ENCODE measurements at places on chromosomes 7 and 10.

DNA sequence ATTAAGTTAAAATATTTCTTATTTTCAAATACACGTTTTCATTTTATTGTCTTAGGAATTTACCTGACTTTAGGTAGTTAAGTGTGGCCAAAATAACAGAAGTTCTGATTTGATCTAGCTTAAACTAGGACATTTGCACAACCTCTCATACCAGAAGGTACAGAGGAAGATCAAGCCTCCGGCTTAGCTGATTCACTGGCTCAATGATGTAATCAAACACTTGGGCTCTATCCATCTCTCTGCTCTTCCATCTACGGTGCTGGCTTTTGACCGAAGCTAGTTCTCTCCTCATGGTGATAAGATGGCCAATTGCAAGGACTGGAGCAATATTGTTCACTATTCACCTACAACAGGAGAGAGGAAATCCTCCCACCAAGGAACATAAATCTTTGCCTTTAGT, 12.2 kb upstream of the HYCC1 start:
- DNase-seq = no peak

DNA sequence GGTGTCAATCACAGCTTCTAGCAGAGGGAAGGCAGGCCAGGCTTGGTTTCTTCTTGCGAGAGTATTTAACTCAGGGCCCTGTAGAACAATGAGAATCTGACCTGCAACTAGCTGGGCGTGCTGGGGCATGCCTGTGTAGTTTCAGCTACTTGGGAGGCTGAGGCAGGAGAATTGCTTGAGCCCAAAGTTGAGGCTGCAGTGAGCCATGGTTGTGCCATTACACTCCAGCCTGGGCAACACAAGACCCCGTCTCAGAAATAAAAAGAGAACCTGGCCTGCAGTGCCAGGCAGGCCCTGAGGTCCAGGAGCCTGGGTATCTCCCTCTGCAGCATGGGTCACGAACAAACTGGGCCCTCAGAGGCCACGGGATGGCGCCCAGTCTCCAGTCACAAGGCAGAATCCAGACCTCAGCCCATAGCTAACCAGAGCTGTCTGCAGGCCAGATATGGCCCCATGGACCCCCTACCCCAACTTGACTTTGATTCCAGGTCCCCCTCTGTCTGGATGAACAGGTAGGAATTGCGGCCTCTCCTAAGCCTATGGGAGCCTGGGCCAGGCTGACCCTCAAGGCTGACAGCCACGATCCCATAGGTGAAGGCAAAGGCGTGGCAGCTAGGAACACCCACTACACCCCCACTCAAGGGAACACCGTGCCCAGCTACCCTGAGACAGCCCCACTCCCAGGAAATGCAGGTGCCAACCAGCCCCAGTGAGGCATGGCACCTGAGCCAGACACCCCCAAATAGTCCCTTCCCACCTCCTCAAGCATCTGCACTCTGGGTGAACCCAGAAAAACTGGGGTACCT, 102.7 kb upstream of the TNRC18 start:
- peak; percentile 57 for DNase-seq

GRCh38 chr7:149770728-149771636, 2.4 kb downstream of the ZNF467 start:
- DNase-seq = peak; percentile 62

DNA sequence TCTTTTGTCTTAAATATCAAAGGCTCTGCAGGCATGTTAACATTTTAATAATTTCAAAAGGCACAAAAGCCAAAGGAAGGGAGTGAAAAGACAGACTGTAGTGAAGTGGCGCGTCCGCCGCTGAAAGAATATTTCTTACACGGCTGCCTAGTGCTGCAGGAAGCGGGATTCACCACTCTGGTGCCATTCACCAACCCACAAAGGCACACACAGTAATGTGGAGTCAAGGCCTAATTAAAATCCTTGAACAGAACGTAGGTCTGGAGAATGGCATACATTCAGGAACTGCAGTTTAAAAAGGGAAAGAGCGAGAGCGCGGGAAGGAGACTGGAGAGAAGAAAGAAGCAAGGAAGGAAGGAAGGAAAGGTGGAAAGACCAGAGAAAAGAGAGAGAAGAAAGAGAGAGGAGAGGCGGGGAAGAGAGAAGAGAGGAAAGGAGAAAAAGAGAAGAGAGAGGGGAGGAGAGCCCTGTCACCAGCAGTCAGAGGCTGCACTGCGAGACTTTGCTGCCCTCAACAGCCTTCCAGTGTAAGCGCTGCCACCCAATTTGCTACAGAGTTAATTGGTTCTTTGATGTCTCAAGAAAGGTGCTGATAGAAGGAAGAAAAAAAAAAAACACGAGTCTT, 554.0 kb downstream of the MDFIC start:
- DNase-seq = no peak

- no peak for DNase-seq
Measured at GRCh38 chr7:131826960-131827359, 270.5 kb upstream of the PODXL start.

DNA sequence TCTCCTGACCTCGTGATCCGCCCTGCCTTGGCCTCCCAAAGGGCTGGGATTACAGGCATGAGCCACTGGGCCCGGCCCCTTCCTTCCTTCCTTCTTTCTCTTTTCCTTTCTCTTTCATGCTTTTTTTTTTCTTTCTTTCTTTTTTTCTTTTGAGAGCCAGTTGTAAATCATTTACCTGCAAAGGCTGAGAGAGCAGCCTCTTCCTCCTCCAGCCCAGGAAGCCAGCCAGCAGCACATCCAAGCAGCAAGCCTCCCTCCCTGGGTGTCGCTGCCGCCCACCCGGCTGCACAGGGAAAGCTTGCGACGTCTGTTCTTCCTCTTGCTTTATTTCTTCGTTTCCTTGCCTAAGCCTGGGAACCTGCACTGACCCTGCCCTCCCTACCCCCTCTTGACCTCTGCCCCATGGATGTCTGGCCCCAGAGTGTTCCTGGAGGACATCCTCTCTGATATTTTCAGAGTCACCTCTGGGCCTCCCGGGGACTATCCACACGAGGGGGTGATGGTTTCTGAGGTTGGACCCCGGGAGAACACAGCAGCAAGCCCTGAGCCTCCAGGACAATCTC, 62.8 kb upstream of the MYL10 start:
- DNase-seq = no peak

DNA sequence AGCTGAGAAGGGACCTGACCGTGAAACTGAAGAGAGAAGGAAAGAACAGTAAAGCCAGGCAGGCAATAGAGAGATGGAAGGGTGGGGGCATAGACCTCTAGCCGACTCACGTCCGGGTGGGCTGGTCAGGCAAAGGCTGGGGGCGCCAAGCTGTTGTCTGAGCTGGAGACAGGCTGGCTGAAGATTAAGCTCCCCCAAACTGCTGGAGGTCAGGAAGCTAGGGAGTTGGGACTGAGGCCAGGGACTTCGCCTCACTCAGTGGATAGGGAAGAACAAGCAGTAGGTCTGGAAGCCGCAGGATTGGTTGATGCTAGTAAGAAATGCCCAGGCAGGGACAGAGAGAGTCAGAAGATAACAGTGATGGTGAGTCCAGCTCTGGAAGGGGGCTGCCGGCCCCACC, 5.3 kb downstream of the PITX3 start:
- DNase-seq = no peak

- no peak for DNase-seq
Measured at GRCh38 chr10:63671317-63671937, 150.2 kb downstream of the REEP3 start.
